ENCODE measurements at places on chromosomes 3 and 15.

- ATAC-seq, result no peak
These were observed 38.3 kb upstream of the ESYT3 start for GRCh38 chr3:138395865-138396751.

DNA sequence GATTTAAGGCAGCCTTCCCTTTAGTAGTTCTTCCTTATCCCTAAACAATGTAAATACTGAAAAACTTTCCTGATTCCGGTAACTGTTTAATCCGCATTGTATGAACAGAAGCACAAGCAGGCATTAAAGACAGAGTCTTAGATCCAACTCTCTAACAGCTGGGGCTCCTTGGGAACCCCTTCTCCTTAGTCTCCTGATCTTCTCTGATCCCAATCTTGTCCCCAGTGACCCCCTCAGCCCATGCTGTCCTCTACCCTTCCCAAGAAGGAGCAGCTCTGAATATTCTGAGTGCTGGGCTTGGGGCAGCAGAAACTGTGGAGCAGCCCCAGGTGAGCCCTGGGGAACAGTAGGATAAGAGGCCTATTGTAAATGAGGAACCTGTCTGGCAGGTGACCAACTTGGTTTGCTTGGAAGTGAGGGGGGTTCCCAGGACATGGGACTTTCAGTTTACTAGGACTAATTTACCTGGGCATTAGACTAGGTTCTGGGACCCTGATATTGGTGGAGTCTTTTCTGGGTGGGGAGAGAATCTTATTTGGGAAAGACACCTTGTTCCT, 13.0 kb upstream of the SLC30A4 start:
- ATAC-seq, result no peak

DNA sequence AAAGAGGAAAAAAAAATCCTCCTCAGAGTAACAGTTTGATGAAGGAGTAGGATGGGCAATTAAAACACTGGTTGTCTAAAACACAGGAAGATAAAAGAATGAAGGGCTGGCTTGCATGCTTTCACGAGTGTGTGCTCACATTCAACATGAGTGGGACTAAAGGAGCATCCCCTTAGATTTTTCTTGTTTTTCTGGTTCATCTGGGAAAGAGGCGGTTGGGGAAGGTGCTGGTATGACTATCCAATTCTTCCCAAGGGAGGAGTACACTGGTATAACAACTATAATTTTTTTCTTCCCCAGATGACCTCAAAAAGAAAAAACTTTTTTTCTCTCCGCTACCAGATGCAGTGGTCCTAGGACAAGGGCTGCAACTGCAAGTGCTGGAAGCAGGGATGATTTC, 143.7 kb downstream of the MYO9A start:
- ATAC-seq, result no peak

DNA sequence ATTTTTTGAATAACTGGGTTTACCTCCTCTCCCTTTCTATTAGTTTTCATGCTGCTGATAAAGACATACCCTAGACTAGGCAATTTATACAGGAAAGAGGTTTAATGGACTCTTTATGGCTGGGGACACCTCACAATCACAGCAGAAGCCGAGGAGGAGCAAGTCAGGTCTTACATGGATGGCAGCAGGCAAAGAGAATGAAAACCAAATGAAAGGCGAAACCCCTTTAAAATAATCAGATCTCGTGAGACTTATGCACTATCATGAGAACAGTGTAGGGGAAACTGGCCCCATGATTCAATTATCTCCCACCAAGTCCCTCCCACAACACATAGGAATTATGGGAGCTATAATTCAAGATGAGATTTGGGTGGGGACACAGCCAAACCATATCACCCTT, 2.0 kb upstream of the RSL24D1 start:
- ATAC-seq, result no peak

DNA sequence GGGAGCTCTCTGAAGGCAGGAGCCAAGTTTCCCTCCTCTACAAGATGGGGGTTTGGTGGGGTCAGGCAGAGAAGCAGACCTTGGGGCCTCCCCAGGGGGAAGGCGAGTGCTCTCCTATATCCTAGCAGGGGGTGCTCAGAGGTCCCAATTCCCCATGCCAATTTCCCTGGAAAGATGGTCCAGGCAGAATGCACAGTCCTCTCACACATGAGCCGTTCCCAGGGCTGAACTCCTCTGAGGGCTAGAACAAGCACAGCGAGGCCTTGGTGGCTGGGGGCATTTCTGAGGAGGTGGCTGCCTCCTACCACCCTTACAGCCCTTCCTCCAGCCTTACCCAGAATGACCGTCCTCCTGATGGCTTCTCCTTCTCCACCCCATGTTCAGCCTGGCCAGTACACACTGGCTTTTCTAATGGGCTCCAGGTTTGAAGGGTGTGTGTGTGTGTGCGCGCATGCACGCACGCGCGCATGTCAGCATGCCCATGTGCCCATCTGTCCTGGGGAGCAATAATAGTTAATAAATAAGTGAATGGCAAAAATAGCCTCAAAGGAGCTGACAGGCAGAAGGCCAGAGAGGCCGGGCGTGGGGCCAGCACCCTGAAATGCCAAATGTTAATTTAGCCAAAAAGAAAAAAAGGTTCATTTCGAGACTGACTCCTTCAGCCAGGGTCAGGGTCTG, 24.4 kb downstream of the ADCY5 start:
- no peak for ATAC-seq

- no peak for ATAC-seq
These were observed 69.7 kb downstream of the KLHL25 start for GRCh38 chr15:85725019-85725418.

Measured in motor neuron (in vitro differentiated cells).